ENCODE measurements at places on chromosomes 7 and 10. TPM values are rescaled to one million over a fixed set of nuclear protein-coding genes. Genes with fewer than 3 reads are reported as not detected.
A peak's percentile ranks its signal among the peaks of the same experiment; 100 is the strongest.

GRCh38 chr10:75319274-75319673 is 82.3 kb downstream of the ZNF503 start:
- no peak for DNase-seq

DNA sequence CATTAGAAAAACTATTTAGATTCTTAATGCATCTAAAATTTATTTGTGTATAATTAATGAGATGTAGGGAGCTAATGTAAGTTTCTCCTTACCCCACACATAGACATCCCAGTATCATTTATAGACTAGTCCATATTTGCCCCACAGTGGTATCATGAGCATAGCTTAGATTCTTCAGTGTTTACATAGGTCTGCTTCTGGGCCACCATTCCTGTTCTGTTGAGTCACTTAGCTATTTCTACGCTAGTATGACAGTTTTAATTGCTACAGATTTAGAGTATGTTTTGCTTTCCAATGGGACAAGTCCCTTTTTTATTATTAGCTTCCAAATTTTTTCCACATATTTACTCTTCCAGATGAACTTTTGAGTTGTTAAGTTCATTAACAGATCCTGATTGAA is 69.4 kb downstream of the MCMBP start:
- DNase-seq = peak; percentile 12

The ACBD7 gene
- total RNA-seq = 3.1 TPM

DNA sequence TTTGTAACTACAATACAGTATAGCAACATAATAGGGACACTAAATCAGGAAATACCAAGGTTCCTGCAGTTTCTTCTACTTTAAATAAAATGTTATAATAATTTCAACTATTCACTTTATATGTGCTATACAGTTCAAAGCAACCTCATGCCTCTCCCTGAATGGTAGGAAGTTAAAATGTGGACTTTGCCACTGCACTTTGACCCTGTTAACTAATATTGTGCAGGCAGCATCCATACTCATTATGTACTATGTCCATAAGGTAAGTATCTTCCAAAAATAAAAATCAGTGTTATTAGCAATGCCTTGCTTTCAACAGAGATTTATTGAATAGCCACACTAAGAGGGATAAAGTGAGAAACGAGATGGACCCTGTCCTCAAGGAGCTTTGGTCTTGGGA is 4.8 kb downstream of the STEAP4 start:
- DNase-seq = no peak

The PALD1 gene
- total RNA-seq = 177 TPM

GRCh38 chr7:151721694-151722093 is 155.2 kb downstream of the PRKAG2 start:
- DNase-seq = no peak

GRCh38 chr10:99799613-99800012 is 17.2 kb downstream of the ABCC2 start:
- DNase-seq = no peak

DNA sequence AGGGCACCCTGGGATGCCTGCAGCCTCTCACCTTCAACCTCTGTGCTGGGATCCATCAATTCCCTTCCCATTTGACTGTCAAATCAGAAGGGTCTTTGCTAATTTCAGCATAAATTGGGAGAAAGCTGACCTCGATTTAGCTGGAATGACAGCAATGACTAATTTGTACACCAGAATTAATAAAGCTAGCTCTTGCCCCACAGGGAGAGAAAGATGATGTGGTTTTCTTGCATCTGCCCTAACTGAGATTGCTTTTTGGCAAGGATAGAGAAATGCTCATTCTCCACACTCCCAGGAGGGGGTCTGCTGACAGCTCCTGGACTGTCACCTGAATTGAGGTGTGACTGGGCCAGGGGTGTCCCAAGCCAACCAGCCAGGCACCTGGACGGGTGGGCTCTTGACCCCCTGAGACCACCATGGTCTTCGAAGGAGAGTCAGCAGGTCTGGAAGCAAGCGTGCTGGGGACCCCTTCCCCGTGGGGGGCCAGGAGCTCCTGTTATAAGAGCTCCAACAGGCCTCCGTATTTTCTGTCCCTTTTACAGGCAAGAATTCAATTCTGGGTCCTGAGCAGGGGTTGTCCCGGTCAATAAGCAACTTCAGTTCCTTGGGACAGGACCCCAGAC is 42.1 kb downstream of the RBM17 start:
- no peak for DNase-seq

The NAT16 gene
- total RNA-seq = not detected

DNA sequence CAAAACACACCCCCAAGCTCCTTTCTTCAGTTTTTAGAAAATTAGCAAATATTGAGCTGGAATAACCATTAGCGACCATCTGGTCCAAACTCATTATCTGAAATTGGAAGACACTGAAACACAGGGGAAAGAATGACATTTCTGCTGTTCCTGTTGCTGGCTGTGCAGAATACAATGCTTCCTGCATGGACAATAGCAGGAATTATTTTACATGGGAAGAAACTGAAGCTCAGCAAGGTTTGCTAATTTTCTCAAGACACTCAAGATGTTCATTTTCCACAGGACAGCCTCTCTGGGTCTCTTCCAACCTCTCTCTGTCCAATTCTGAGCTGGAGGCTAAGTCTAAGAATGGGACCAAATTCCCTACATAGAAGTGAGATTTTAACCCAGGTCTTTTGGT is 81.9 kb upstream of the TNS3 start:
- DNase-seq = no peak

The DENND2A gene
- 0.64 TPM for total RNA-seq
